ENCODE measurements at places on chromosomes 12 and 14.
A peak's percentile ranks its signal among the peaks of the same experiment; 100 is the strongest.

DNA sequence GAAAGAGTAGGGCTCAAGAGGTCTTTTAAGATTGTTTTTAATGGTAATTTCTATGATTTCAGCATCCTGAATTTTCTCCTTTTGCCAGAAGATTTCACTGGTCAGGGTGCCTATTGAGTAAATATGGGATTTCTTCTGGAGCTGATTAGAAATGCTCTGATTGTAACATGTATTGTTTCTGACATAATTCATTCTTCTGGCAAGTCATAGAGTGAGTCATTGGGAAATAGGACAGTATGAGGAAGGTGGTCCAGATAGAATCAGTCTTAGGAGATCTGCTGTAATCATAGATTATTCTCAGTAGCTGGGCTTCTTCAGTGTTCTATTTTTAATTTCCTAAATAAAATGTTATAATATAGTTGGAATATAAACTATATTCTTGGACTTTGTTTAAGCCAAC lies 182.0 kb upstream of the NAV3 start:
- peak; percentile 5 for DNase-seq

- peak; percentile 26 for DNase-seq
Observed at GRCh38 chr12:51012570-51013236, 13.5 kb downstream of the SLC11A2 start.

DNA sequence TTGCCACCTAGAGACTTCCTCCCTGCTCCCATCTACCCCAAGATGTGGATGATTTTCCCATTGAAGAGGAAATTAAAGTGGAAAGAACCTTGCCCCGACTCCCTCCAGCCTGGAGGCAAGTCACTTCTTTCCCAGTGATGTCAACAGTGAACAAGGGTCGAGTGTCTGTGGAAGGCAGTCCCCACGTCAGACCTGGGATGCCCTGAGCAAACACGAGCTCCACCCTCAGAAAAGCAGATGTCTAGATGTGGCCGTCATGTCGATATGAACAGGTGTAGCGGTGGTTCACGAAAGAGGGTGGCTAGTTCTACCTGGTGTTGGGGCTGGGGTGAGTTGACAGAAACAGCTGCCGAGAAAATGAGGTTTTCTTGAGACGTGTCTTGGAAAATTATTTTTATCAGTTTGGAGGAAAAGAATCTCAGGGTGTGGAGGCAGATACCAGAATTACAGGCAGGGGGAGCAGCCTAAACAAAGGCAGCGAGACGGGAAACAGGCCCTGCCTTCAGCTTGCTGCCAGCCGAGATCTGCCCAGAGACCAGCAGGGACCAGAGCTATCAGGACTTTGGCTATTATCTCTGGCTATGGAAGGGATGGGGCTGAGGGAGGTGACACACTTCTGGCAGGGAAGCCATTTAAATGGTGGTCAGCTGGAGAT lies 25.9 kb downstream of the SYNDIG1L start:
- peak; percentile 16 for DNase-seq

- peak; percentile 30 for DNase-seq
Observed at GRCh38 chr14:59918824-59919569, 947 bp upstream of the LRRC9 start.

DNA sequence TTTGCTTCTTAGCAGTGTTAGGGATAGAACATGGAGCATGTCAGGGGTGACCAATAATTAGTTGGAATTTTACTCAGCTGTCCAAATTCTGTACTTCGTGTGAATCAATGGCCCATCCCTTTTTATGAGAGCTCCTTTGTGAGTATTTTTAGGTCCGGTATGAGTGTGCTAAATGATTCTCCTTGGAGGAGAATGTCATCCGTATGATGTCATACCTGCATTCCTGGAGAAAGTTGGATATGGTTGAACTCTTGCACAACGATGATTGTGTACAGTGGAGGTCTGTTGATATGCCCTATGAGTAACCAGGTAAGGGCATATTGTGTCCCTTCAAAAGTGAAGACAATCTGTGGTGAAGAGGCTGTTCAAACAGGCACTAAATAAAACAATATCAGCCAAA lies 400.8 kb downstream of the GXYLT1 start:
- peak; percentile 0 for DNase-seq

DNA sequence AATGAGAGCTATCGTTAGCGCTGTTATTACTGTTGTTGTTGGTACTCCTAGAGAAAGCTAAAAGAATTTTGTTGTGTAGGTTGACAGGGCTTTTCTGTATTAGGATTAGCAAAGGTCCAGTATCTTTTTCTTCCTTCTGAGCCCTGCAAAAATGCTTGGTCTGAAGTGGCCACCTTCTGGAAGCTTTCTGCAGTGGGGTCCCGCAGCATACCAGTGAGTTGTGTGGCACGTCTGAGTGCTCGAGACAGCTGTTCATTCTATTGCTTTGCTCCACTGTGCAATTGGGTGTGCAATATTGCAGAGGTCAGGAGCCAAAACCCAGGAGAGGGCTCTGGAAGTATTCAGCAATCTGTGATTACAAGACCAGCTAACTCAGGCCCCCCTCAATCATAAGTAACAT lies 57.1 kb downstream of the CCDC60 start:
- no peak for DNase-seq

- DNase-seq: peak; percentile 3
Observed at GRCh38 chr14:49306152-49306751, 279.9 kb downstream of the RPS29 start.

DNA sequence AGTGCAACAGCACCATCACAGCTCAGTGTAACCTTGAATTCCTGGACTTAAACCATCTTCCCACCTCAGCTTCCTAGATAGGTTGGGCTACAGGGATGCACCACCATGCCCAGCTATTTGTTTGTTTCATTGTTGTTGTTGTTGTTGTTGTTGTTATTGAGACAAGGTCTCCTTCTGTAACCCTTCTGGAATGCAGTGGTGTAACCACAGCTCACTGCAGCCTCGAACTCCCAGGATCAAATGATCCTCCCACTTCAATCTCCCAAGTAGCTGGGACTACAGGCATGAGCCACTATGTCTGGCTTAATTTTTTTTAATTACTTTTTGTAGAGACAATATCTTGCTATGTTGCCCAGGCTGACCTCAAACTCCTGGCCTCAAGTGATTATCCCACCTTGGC lies 1.2 kb upstream of the NEMP1 start:
- DNase-seq: no peak

GRCh38 chr14:76168531-76168930 lies 16.8 kb downstream of the GPATCH2L start:
- DNase-seq: peak; percentile 3

GRCh38 chr14:54776361-54777001 lies 126.1 kb downstream of the GCH1 start:
- peak; percentile 57 for DNase-seq

- no peak for DNase-seq
Observed at GRCh38 chr12:6280672-6281071, 29.8 kb upstream of the PLEKHG6 start.

GRCh38 chr14:36901861-36902260 lies 240.2 kb downstream of the PAX9 start:
- peak; percentile 2 for DNase-seq

- no peak for DNase-seq
Observed at GRCh38 chr12:11780521-11781101, 131.1 kb downstream of the ETV6 start.

GRCh38 chr14:96103560-96104460 lies 64.6 kb downstream of the C14orf132 start:
- no peak for DNase-seq

- DNase-seq: peak; percentile 83
Observed at GRCh38 chr14:106848330-106849121, 1322.1 kb downstream of the TMEM121 start.

GRCh38 chr14:78758333-78758732 lies 588.2 kb downstream of the NRXN3 start:
- DNase-seq: peak; percentile 3

GRCh38 chr12:121738340-121738858 lies 25.8 kb downstream of the TMEM120B start:
- no peak for DNase-seq

- DNase-seq: no peak
Observed at GRCh38 chr12:75592638-75593335, 81.4 kb upstream of the KRR1 start.

DNA sequence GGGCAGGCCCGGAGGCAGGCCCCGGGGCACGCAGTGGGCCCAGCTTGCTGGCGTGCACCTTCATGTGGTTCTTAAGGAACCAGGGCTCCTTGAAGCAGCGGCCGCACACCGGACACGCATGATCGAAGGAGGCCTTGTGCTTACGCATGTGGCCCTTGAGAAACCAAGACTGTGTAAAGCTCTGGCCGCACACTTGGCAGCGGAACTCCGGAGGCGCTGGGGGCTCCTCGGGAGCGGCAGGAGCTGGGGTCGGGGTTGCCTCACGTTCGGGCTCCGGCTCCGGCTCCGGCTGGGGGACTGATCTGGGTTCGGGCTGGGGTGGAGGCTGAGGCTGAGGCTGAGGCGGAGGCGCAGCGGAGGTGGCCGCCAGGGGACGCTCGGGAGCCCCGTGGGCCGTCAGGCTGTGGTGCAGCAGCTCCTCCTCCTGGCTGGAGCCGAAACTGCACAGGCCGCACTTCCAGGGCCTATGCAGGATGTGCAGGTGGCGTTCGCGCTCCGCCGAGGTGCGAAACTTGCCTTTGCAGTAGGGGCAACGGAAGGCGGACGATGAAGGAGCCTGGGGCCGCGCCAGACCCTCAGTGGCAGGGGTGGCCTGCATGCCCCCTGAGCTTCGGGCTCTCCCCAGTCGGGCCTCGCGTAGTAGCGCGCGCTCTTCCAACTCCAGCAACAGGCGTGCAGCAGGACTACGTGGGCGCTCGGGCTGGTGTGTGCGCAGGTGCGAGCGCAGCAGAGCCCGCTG lies 6.0 kb downstream of the ZNF219 start:
- DNase-seq: peak; percentile 43

- no peak for DNase-seq
Observed at GRCh38 chr12:640773-641172, 22.5 kb downstream of the NINJ2 start.

- no peak for DNase-seq
Observed at GRCh38 chr14:38279572-38279971, 23.7 kb upstream of the CLEC14A start.

- DNase-seq: no peak
Observed at GRCh38 chr12:56866493-56866892, 67.7 kb downstream of the SDR9C7 start.

DNA sequence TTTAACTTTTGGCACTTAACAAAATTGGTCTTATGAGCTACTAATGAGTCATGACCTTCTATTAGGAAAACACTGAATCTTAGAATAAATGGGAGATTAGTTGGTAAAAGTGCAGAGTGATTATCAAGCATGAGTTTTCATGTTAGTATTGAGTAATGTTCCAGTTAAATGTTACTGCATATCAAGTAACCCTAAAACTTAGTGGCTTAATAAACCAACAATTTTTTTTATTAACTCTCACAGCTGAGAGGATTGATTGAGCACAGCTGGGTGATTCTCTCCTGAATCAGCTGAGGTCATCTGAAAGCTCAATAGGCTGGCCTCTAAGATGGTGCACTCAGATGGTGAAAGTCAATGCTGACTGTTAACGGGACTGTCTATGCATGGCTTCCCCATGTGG lies 248.6 kb downstream of the BCL11B start:
- no peak for DNase-seq

DNA sequence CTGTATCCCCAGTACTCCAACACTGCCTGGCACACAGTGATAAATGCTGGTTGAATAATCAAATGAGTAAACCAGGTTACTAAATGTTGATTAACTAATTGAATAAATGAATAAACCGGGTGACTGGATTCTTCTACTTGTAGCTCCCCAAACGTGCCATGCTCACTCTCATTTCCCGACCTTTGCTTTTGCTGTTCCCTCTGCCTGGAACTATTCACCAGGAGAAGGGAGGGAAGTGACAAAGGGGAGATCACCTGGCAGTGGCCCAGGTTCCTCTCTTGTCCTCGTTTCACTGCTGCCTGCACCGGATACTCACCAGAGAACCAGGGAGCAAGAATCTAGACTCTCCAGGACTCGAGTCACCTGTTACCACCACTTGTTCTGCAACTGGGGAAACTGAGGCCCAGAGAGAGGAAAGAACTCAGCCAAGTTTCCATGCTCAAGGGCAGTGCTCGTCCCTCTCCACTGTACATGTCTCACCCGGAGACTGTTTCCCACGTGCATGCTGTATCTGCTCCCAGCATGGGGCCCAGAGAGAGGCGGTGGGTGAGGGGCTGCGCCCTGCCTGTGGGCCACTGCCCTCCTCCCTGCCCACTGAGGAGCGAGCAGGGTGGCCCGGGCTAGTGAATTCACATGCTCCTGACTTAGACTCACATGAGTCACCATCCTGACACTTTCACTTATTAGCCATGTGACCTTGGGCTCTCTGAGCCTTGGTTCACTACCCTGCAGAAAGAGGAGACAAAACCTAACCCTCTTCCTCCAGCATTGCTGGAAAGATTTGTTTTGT lies 17.7 kb upstream of the POP5 start:
- peak; percentile 47 for DNase-seq

GRCh38 chr12:9342614-9343353 lies 134.6 kb upstream of the PZP start:
- no peak for DNase-seq

DNA sequence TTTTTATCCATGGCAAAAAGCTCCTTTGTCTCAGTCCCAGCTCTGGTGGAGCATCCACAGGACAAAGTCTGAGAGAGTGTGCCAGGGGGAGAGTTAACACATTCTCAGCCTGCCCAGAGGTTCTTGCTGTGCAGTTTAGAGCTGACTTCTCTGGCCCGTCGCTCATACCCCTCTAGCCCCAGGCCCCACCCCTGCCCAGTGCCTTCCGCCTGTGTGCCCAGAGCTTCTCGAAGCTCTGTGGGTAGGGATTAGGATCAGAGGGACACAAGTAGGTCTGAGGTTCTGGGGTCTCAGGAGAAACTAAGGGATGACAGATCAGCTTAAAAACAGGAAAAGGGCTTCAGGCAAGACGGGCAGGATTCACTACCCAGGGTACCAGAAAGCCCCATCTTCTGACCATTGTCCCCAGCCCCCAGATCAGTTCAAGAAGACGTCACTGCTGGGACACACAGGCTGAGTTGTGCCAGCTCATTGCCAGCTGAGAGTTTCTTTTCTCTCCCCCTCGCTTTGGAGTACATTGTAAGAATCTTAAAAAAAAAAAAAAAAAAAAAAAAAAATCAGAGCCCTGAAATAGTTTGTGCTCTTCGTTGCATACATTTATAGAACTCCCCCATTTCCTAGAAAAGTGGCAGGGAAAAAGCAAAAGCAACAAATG lies 127.0 kb downstream of the GCH1 start:
- DNase-seq: no peak

GRCh38 chr12:3913278-3913677 lies 40.1 kb upstream of the PARP11 start:
- no peak for DNase-seq

DNA sequence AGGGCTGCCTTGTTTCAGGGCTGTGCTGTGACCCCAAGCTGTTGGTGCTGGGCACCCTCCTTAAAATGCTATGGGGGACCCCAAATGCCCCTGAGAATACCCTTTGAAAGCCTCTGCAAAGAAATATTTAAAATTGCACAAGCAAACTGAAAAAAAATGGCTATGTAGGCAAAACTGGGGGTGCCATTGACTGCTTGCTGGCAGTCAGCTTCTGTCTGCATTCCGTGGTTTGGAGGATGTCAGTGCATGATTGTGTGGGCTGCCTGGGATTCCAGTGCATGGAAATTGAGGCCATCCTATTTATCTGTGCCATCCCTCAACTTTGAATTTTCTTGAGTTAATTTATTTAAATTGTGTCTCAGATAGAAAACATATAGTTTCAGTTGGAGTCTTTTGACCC lies 113.7 kb upstream of the RTL1 start:
- DNase-seq: peak; percentile 45

- DNase-seq: no peak
Observed at GRCh38 chr12:51836041-51836826, 12.3 kb downstream of the FIGNL2 start.

Data from LHCN-M2 (cell line).